ENCODE measurements at places on chromosomes 12 and 14. TPM values are rescaled to one million over a fixed set of nuclear protein-coding genes. Genes with fewer than 3 reads are reported as not detected.

Gene DTX1
- 0.50 TPM for total RNA-seq

Gene BCL2L14
- not detected for total RNA-seq

Gene ANHX
- not detected for total RNA-seq

Gene CLEC4C
- not detected for total RNA-seq

Gene GPR68
- total RNA-seq: 0.18 TPM

Gene GDF3
- not detected for total RNA-seq

Gene C3AR1
- total RNA-seq: not detected

Gene PLEKHG7
- not detected for total RNA-seq

Gene MYF6
- total RNA-seq: not detected

Gene PHLDA1
- 28.3 TPM for total RNA-seq

Gene PSME2
- total RNA-seq: 168 TPM

Gene PIGH
- 20.6 TPM for total RNA-seq

Gene DLGAP5
- 41.4 TPM for total RNA-seq

Gene GYS2
- total RNA-seq: not detected

Gene FAM186B
- 0.07 TPM for total RNA-seq

Gene EGLN3
- total RNA-seq: 5.3 TPM

Gene PLA2G1B
- total RNA-seq: not detected

All from A549 treated with Hydrocortisone at 1 μM for 4 hours (cell line).